ENCODE measurements at places on chromosomes 12 and 14.

DNA sequence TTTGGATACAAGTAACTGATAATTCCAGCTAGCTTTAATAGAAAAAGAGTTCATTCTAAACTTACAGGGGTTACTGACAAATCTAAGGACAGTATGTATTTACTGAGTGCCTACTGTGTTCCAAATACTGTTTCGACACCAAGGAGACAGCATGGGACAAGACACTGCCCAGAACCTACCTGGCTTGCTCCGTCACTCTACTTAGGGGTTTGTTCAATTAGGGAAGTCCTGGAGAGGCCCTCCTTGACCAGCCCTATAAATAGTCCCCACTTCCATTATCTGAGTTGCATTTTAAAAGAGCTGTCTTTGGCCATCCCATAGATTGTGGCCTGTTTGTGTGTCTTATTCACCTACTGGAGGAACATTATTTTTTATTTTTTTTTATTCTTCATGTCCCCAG, 129.5 kb upstream of the ATF1 start:
- no peak for DNase-seq

DNA sequence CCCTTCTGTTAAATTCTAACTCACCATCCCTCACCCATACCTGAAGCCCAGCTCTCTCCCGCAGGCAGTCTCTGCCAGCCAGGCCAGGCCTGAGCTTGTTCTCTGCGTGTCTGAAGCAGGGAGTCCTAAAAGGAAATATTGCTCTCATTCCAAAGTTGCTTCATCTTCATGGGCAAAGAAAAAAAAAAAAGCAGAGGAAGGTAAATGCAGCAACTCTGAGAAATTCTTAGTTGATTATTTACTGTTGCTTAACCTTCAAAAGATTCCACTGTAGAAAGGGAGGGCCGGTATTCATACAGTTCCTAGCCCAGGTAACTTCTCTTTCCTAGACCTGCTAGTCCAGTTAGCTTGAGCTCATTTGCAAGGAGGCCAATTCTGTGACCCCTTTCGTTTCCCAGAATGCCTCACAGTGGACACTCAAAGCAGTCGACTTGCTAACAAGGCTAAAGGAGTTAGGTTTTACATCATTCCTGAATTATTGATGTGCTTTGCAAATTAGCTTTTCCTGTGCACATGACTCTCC, 193.5 kb upstream of the EEA1 start:
- no peak for DNase-seq

- DNase-seq = no peak
These were observed 15.0 kb downstream of the CAPZA3 start for GRCh38 chr12:18752947-18753346.

DNA sequence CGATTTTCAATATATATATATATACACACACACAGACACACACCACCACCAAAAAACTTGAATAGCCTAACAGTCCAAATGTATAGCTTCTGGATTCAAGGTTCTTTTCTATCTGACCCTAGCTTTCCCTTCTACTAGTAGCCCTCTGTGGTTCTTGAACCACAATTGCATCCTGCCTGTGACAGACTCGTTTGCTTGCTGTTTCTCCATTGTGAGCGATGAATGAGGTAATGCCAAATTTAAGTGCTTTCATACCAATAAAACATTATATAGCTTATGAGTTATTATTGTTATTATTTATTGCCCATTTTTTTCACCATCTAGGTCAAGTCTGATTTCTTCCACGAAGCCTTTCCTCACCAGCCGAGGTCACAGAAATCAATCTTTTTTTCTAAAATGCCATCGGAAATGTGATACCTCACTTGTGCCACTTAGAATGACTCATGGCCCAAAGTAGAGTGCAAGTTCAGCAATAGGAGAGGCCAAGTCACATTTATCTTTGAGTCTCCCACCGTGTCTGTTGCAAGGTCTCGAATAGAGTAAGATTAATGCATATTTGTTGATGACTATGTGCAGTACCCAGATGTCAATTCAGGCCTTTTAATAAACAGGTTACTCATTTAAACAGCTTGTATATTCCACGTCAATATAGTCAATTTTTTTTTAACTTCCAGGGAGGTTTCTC, 1015.8 kb upstream of the SEL1L start:
- no peak for DNase-seq
